ENCODE measurements at places on chromosomes 7 and 10. TPM values are rescaled to one million over a fixed set of nuclear protein-coding genes. Genes with fewer than 3 reads are reported as not detected.

CALHM2 gene
- polyA plus RNA-seq, result 11.8 TPM

GRCh38 chr7:30884881-30885280 lies 26.8 kb upstream of the AQP1 start:
- no peak for DNase-seq

SVIL gene
- 44.2 TPM for polyA plus RNA-seq

- DNase-seq, result no peak
Measured at GRCh38 chr10:58081353-58081752, 186.3 kb downstream of the IPMK start.

DNA sequence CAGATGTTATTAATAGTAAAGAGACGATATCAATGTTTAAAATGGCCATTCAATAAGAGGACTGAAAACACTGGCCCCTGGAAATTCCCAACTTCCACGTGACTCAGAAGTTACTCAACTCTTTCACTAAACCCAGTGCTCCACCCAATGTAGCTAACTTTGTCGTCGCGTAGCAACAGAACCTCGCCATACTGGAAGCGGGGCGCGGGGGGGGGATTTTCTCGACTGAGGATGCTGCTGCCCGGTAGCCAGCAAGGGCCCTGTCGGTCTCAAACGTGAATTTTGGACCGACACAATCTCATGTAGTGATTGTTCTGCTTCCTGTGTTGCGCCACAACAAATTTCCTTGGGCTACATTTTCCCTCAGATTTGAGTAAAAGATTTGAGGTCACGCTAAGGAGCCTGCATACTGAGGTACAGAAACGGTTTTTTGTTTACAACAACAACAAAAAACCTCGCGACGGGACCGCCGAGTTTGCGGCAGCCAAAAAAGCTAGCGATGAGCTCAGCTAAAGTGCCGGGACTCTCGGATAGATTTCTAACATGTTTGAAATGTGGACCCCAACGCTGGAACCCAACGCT lies 977 bp upstream of the SFR1 start:
- DNase-seq, result peak; percentile 85

CASD1 gene
- 55.6 TPM for polyA plus RNA-seq

GRCh38 chr7:112010994-112011393 lies 195.2 kb downstream of the DOCK4 start:
- no peak for DNase-seq

PRSS1 gene
- polyA plus RNA-seq, result not detected

DNA sequence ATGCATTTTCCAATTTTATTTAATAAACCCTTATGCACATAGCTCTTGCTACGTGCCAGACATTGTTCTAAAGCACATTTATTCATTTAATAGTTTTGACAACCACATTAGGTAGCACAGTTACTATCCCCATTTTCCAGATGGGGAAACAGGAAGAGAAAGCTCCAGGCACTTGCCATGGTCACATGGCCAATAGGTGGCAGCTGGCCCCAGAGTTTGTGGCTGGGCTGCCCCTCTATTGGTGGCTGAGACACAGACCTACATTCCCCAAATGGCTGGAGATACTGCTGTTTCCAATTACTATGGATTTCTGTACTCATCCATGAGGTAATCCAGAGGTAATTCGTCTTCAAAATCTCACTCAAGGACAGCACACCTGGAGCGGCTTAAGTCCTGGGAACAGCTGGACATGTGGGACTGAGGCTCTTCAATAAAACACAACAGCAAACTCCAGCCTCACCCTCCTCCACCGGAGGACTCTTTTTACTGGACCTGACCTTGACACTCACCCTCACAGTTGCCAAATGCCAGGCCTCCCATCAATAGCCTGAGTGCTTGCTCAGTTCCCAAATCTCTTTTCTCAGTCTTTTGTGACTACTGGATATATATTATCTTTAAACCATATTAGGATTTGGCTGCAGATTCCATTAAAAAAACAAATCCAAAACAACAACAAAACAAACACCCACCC lies 106.1 kb downstream of the CLEC2L start:
- DNase-seq, result no peak

- no peak for DNase-seq
Measured at GRCh38 chr10:80896959-80897358, 359.3 kb downstream of the SH2D4B start.

DNA sequence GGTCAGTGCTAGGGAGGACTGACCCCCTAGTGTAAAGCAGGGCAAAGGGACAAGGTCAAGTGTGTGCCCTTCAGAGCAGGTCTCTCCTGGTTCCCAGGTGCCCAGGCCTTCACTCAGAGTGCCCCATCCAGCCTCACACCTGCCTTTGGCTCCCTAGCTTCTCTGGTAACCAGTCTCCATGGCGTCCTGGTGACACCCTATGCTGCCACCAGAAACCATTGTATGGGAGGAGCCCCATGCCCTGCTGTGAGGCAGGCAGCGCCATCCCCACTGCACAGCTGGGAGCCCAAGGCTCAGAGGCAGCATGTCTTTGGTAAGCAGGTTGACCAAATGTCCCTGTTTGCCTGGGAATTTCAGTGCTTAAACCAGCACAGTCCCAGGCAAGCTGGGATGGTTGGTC lies 33.1 kb upstream of the HMX3 start:
- DNase-seq, result no peak

DNA sequence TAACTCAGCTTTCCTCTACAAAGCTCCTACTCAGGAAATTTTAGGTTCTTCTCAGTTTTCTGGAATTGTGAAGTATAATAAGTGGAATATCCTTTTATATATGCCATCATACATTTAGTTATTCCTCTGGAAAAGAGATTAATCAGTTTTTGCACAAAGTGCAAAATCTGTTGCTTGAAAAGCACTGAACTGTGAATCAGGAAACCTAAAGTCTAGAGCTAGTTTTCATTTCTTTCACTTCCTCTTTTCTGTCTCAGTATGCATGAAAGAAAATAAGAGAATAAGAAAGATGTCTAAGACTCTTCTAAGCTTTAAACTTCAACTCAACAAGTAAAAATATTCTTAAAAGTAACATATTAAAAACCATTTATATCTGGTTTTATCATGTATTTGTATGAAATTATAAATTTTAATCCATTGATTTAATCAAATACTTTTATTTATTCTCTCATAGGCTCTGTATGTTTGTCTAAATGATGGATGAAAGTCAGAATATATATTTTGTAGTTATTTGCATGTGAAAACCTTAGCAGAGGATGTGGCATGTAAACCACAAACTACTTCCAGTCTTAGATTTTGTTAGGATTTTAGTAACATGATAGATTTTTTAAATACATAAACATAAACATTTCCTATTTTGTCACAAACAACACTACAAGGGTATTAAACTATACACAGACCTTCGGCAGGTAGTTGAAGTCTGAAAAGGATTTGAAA lies 1073.0 kb downstream of the XPNPEP1 start:
- no peak for DNase-seq

DNA sequence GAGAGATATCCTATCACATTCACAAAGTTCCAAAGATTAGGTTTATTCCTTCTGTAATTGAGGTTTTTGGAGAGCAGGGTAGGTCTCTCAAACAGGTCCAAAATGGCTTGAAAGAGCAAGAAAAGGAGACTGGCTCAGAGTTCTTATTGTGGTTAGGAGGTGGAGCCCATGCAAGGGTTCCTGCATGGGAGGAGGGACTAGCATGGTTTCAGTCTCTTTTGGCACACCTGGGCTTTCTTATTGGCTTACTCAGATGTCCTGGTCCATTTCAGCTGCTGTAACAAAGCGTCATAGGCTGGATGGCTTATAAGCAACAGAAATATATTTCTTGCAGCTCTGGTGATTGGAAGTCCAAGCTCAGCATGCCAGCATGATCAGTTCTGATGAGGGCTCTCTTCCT lies 493.1 kb downstream of the REEP3 start:
- DNase-seq, result no peak

DNA sequence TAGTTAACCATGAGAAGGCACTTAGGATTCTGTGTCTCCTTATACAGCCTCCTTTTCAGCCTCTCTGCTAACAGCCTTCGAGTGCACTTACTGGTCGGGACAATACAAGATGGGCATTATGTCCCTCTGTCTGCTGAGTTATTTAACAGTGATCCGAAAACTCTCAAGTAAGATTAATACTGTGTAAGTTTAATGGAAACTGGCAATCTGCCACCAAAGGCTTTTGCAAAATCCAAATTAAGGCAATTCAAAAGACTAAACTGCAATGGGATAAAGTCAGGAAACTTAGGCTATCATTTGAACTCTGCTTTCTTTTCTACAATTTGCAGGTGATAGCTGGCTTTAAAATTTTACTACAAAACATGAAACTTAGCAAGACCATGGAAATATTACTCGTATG lies 477.8 kb downstream of the TFEC start:
- no peak for DNase-seq

DNA sequence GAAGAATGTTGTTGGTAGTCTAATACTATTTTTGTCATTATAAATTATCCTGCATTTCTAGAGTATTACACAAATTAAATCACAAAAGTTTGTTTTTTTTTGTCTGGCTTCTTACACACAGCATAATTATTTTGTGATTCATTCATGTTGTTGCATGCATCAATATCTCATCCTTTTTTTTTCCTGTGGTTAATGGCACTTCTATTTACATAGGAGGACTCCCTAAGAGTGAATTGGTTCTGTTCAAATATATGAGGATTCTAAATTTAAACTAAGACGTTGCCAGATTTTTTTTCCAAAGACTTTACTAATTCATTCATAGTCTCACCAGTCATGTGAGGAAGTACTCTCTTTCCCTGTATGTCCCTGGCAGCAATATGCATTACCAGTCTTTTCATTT lies 303.3 kb downstream of the GPR37 start:
- no peak for DNase-seq

FBXL13 gene
- polyA plus RNA-seq, result 2.5 TPM

DNA sequence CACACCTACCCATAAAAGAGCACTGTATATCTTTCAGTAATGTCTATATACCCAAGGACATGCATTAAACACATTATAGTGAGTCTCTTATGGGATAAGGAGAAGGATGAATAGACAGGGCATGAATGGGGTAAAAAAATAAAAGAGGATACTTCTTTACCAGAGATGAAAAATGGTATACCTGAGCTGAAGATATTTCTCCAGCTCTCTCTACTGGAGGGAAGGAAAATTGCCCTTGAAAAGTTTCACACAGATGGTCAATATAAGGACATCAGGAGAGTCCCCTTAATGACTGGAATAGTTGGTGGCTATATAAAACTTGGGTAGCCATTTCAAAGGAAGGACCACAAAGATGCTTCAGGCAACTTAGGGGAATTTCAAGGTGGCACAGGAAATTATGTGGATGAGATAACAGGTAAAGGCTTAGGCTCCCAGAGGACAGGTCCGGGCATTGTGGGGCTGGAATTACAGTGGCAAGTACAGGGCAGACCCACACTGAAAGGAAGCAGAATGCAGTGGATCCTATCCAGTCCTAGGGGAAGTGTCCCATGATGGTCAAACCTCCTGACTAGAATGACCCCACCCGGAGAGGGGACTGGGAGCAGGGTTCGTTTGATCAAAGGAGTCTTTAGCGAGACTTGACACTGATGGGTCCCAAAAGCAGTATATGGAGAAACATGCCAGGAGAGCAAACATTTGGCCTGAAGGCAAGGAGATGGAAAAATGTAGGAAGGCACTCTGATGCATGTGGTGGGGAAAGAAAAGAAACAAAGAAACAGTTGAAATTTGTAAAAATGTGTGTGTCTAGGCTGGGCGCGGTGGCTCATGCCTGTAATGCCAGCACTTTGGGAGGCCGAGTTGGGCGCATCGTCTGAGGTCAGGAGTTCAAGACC lies 35.6 kb downstream of the PLAU start:
- DNase-seq, result no peak

DNA sequence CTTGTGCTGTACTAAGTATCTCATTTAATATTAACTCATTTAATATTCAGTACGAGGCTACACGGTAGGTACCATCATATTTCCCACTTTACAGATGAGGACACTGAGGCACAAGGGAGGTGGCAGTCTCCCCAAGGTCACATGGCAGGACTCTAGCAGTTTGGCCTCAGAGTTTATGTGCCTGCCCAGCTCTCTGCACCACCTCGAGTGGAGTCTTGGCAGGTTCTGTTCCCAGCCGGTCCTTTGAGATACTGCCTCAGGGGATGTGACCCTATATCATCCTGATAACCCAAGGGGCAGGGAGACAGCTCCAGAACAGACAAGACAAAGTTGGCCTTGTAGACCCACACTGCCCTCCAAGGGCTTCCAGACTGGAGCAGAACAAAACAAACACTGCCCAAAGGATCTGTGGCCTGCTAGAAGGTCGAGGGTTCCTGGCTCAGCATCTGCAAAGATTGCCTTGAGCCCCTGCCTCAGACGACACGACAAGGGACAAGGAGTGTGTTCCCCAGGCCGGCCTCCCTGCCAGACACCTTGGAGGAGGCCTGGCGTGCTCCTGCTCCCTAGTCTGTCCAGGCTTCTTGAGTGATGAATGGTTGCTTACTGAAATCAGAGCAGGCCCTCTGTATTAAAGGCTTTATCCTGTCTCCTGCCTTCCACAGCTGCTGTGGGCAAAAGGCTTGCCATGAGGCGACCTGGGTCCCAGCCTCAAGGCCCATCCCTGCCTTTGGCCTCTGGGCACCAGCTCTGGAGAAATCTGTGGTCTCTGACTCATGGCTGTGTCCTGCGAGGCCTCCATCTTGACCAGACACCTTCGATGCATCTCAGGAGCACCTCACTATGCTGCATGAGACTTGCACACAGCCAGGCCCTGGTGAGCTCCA lies 3.9 kb upstream of the PWWP2B start:
- no peak for DNase-seq

CDK14 gene
- polyA plus RNA-seq, result 44.2 TPM

DNA sequence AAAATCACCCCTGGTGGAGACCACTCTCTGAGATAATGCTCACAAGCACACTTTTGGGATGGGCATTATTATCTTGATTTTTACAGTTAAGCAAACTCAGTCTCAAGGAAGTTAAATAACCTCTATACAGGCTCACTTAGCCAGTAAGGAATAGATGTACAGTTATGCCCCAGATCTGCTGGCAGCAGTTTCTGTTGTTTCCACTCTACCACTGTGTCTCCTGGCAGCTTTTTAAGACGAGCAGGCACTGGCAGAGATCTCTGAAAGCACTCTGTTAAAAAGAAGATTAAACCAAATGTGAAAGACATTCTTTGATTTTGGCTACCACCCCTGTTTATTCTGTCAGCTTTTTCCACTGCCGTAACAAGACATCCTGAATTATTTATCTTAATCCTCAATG lies 73.2 kb downstream of the SRI start:
- DNase-seq, result no peak

DNA sequence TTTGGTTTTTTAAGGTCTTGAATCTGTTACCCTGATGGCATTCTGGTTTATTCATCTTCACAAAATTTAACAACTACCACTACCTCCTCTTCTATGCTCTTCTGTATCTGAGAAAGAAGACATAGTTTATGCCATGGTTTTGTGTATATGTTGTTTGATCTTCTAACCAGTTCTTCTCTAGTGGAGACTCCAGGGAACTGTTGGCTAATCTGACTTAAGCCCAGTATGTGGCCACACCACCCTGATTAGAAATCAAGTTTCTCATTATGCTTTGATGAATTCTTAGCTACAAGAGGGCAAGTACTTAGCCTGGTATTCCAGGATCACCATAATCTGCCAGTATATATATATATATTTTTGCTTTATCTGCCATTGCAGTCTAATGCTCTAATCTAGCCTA lies 99.5 kb upstream of the MXI1 start:
- no peak for DNase-seq

- no peak for DNase-seq
Measured at GRCh38 chr7:26856176-26856985, 8.0 kb downstream of the SKAP2 start.

All from left renal pelvis (tissue), 4 donors.